AG10803 (cell line): ENCODE measurements at places on chromosomes 3 and 15.

DNA sequence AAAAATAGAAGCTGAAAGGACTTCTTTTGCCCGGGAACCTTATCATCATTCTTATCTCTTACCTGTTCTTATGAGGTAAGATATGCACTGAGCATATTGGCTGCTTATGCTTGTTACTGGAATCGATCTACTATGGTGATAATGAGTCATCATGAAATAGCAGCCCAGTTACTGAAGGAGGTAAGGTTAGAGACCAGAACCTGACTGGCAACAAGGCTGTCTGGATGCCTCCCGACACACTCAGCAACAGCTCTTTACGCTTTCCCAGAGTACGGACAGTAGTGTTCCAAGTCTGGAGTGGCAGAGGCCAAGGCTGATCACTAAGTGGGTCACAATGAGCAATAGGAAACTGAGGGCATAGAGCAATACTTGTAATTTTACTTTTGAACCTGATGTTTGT lies 314.1 kb downstream of the NLGN1 start:
- no peak for DNase-seq

DNA sequence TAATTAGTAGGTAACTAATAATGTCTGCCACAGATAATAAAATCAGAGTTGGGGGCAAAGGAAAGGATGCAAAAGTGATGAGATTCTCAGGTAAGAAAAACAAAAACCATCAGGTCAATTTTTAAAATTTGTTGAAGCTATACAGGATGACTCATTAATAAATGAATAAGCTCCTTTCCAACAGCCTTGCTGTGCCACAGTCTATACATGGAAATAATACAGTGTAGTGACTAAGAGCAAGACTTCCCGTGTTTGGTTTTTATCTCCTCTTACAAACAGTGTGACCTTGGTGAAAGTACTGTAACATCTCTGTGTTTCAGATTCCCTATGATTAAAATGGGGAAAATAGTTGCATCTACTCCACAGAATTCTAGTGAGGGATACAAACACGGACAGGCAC lies 331.6 kb downstream of the PYDC2 start:
- no peak for DNase-seq

DNA sequence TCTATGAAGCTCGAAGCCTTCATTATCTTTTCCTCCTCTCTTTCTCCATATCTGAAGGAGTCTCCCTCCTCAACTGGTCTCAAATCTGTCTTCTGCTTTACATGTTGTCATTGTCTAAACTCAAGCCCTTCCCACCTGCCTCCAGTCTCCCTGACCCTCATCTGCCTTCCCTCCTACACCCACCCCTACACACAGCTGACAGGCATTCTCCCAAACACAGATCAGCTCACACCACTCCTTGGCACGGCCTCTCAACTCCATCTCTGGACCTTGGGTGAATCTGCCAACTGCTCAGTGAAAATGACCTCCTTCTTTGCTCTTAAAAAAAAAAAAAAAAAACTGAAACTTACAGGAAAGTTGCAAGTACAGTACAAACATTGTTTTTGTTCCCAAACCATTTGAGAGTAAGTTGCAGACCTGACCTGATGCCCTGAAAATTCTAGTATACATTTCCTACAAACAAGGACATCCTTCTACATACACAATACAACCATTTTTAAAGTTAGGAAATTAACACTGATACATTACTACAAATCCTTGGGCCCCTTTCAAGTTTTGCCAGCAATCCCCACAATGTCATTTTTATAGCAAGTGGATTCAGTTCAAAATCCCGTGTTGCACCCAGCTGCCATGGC lies 49.4 kb upstream of the UBE2E1 start:
- DNase-seq: no peak

DNA sequence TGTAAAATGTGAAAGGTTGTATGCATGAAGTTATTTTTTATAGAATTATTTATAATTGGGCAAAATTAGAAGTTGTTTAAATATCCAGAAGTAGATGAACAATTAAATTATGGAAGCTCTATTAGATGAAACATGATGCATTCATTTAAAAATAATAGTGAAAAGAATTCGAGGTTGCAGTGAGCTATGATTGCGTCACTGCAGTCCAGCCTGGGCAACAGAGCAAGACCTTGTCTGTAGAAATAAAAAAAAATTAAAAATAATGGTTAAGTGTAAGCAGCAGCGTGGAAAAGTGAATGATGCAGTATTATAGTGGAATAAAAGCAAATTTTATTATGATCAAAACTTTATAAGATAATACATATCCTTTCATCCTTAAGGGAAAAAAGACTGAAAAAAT lies 14.3 kb downstream of the BUB1B start:
- DNase-seq: peak; percentile 13

DNA sequence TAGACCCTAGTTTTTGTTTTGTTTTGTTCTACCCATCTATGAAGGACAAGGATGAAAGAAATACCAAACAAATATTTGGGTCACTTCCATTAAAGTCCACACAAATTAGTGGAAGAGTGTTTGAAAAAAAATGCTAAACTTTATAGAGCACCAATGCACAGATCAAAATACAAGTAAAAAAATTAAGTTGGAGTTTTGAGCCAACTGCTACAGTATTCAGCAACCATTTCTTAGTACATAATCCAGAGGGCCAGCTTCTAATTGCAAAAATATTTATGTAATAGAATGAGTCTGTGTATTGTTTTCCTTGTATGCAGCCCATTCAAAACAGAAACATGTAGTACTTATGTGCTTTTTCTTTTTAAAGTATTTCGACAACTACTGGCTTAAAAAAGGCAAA lies 121.1 kb downstream of the CBLB start:
- peak; percentile 31 for DNase-seq

DNA sequence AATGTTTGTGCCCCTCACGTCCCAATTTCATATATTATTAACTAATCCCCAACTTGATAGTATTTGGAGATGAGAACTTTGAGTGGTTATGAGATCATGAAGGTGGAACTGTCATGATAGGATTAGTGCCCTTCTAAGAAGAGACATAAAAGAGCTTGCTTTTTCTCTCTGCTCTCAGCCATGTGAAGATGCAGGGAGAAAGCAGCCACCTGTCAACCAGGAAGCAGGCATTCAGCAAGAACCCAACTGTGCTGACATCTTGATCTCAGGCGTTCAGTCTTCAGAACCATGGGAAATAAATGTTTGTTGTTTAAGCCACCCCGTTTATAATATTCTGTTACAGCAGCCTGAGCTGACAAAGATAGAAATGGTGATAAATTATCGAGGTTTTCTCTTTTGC lies 278.7 kb upstream of the KCNMB2 start:
- DNase-seq: no peak

DNA sequence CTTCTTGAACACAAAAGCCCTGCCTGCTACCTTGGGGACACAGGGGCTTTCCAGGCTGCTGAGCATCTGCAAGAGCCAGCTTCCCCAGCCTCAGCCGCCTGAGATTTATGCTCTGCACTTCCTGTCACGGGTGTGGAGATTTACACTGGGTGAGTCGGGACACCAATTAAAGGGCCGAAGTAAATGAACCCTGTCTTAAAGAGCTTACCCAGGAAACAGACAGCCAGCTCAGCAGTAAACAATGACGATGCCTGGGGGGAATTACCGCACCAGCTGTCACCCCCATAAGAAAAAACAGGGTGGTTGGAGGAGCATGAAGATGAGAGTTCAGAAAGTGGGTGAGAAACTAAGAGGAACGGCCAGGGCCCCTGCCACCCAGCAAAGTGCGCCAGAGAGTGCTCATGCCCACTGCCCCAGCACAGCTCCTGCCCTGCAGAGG lies 37.5 kb upstream of the IQSEC1 start:
- peak; percentile 11 for DNase-seq

DNA sequence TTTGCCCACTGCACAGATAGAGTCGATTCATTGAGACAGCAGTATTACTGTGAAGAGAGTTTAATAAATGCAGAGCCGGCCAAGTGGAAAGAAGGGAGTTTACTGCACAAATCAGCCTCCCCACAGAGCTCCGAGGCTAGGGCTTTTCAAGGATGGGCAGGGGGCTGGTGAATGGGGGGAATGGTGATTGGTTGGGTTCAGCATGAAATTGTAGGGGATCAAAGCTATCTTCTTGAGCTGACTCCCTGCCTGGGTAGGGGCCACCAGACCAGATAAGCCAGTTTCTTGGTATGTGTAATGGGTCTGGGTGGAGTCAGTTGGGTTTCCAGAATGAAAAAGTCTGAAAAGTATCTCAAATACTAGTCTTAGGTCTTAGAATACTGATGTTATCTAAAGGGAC lies 66.6 kb downstream of the SYNPR start:
- DNase-seq: no peak

- DNase-seq: no peak
These were observed 354.0 kb upstream of the ROBO2 start for GRCh38 chr3:76685858-76686257.

DNA sequence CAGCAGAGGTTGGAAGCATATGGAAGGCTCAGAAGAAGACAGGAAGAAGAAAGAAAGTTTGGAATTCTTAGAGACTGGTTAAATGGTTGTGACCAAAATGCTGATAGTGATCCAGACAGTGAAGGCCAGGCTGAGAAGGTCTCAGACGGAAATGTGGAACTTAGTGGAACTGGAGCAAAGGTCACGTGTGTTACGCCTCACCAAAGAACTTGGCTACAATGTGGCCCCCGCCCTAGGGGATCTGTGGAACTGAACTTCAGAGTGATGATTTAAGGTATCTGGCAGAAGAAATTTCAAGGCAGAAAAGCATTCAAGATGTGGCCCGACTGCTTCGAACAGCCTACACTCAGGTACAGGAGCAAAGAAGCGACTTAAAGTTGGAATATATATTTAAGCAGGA lies 83.1 kb downstream of the MYO5A start:
- no peak for DNase-seq

- no peak for DNase-seq
These were observed 605.8 kb upstream of the NAALADL2 start for GRCh38 chr3:174253196-174253823.

DNA sequence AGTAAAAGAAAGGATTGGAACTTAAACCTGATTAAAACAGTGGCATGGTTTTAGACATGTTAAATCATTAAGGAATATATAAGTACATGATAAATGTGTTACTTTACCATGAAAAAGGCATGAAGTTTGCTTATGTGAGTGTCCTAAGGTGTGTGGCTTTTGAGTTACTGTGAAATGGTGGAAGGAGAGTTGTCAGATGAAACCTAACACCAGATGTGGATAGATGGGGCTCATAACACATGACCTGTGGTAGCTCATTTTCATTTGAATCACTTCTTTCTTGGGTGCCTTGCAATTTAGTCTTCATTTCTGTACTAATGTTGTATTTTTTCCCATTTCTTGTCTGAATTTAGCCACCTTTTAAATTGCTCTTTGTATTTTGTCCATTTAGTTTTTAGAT lies 13.0 kb downstream of the MEF2A start:
- DNase-seq: peak; percentile 25

DNA sequence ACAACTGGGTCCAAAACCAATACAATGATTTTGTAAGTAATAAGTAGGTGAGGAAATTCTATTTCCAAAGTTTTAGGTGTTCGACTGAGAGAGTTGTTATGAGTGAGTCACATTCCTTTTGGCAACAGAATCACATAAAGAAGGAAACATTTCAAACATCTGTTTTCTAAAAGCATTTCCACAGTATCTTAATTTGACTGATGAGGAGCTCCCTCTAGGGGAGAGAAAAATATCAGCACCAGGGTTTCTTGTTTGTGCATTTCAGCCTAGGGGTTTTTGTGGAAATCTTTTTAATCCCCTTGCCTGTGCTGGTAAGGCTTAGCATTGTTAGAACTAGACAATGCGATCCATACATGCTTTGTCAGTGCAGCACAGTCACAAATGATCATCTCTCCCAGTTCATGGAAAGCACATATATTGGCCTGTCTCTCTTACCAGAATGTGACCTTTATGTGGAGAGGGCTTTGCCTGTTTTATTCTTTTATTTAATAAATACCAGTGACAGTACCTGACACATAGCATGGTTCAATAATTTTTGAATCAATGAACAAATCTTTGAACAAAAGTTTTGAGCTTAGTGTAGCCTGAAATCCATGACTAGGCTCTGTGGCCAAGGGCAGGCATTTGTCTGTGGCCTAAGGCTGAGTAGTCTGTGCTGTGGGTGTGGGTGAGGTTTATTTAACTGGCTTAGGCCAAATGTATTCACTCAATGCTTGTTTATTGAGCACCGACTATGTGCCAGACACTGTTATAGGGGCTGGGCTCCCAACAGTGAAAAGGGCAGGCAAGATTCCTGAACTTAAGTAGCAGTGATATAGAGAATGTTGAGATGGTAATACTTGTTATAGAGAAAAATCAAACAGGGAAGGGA lies 21.1 kb upstream of the IQCF6 start:
- DNase-seq: peak; percentile 85

GRCh38 chr3:141681390-141681780 lies 56.7 kb upstream of the RNF7 start:
- no peak for DNase-seq

- peak; percentile 69 for DNase-seq
These were observed 116.1 kb downstream of the PCCB start for GRCh38 chr3:136366289-136366688.
